NCI-H524 (cell line): ENCODE measurements at places on chromosomes 7 and 10.

DNA sequence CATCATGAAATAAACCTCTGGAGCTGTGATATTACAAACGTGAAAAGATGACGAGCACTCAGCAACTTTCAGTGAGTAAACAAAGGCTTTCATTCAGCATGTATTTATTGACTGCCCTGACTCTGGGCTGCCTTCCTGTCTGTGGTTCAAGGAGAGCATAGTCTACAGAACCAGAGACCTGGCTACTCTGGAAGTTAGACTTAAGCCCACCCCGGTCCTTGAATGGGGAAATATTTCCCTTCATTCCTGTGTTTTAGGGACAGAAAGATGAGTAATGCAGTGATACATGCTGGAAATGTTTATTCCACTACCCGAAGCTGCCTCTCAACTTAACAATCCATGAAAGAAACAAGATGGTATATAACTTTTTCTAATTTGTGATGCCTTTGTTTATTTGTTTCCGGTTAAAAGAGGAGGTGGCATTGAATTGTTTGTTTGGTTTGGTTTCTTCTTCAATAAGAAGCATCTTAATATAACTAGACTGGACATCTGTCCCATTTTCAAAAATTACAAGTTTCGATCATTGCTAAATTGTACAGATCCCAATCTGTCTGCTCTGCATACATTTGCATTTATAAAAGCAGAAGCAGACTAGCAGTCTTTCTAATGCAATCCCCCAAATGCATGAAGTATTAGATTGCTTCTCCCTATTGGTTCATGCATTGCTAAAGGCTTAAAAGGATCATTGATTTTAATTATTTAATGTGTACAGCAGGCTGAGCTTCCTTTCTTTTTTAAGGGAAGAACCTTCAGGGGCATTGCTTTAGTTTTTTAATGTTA lies 57.7 kb downstream of the TRUB1 start:
- DNase-seq, result no peak

DNA sequence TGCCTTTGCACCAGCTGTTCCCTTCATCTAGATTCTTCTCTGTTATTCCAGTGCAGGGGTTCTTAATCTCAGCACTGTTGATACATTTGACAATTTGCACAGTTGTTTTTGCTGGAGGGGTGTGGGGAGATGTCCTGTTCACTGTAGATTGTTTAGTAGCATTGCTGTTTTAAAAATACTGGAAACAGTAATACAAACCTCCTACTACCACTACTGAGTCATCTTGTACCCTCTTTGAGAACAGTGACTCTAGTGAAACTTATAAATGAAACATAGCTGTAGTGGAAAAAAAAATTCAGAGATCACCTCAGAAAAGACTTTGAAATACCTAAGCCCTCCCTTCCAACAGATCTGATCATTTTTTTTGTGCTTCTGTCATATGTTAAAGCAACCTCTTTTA lies 154.8 kb upstream of the TMEM196 start:
- DNase-seq, result no peak

GRCh38 chr10:16968416-16969041 lies 151.3 kb upstream of the RSU1 start:
- no peak for DNase-seq

DNA sequence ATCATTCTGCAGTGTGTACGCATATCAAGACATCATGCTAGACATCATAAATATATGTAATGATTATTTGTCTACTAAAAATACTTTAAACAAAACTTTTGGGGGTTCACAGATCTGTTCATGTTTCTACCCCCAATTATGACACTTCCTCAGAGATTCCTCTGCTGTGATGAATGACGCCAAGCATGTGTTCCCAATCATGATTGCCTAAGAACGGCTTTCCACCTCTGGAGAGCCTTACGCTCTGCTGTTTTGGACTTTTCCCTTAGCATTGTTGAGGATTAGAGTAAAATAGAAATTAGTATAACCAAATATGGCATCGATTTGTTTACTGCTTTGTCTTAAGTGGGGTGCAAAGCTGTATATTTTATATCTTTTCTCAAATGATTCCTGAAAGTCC lies 236.3 kb upstream of the IGFBP3 start:
- no peak for DNase-seq

DNA sequence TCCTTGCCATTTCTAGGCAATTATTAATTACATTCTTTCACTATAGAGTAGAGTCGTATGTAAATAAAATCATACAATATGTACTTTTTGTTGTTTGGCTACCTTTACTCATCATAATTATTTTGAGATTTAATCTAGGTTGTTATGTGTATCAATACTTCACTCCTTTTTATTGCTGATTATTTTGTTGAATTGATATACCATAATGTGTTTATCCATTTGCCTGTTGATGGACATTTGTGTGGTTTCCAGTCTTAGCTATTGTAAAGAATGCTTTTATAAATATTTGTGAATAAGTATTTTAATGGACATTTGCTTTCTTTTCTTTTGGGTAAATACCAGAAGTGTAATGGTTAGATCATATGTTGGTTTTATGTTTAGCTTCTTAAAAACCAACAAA lies 174.0 kb downstream of the RAMP3 start:
- no peak for DNase-seq

DNA sequence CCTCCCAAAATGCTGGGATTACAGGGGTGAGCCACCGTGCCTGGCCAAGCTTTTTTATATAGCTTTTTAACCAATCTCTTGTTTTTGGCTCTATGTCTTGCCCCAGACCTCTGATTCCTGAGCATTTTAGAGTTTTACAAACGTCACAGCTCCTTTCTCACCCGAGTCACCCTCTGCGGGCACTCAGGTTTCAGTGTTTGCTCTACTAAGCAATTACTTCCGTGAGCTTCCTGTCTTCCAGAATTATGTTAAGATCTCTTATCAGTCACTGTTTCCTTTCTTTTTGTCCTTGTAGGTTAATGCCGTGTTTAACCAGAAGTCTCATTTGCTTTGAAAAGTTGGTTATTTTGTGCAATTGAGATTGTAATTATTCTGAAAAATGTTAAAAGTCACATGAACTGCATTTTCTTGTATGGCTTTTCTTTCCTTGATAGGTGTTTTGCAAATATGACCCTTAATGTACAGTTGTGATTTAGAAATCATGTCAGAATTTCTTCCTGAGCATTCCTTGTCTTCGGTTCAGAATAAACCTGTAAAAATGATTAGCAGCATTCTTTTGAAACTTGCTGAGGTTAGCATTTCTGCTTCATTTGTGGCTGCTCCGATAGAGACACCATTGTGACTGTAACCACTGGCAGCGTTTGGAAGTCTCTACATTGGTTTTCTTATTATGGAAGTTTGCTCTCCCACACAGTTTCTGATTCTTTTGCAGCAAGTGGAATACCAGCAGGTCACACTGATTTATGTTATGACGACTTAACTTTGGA lies 4.5 kb upstream of the HKDC1 start:
- no peak for DNase-seq

- no peak for DNase-seq
These were observed 170.0 kb downstream of the PRKCQ start for GRCh38 chr10:6409971-6410643.

DNA sequence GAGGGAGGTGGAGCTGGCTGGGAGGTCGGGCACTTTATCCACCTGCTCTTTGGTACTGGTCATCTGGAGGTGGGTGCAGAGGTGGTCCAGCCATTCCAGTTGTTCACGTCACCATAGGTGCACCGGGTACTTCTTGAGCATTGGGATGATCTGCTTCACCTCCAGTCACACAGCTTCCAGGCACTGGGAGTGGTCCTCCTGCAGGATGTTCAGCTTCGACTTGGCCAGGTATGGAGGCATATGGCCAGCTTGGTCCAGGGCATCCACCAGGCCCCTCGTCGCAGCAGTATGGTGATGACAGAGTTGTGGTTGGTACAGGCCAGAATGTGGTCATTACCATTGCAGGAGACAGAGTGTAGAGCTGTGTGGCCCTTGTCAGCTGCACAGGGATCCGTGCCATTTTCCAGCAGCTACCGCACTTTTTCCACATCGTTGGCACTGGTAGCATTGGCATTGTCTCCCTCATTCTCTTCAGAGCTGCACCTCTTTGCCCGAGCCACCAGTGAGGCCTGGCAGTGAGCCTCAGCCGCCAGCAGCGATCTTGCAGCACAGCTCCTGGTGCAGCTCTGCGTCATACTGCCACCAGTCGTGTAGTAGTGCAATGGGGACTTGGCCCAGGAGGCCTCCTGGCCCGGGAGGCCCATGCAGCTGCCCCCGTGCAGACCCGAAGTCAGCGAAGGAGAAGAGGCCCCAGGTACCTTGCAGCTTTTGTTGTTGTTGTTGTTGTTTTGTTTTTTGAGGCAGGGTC lies 150.9 kb downstream of the ZNF22 start:
- no peak for DNase-seq

DNA sequence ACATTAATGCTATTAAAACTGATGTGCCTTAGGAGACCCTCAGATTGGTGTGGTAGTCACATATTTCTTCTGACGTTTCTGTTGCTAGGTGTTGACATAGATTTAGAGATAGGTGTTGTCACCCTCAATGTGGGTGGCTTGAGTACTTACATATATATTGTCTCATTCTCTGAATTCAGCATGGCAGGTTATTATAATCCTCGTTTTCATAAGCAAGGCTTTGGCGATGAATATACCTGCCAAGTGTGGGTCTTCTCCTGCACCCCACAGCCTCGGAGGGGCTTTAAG lies 7.0 kb downstream of the FBH1 start:
- DNase-seq, result no peak

DNA sequence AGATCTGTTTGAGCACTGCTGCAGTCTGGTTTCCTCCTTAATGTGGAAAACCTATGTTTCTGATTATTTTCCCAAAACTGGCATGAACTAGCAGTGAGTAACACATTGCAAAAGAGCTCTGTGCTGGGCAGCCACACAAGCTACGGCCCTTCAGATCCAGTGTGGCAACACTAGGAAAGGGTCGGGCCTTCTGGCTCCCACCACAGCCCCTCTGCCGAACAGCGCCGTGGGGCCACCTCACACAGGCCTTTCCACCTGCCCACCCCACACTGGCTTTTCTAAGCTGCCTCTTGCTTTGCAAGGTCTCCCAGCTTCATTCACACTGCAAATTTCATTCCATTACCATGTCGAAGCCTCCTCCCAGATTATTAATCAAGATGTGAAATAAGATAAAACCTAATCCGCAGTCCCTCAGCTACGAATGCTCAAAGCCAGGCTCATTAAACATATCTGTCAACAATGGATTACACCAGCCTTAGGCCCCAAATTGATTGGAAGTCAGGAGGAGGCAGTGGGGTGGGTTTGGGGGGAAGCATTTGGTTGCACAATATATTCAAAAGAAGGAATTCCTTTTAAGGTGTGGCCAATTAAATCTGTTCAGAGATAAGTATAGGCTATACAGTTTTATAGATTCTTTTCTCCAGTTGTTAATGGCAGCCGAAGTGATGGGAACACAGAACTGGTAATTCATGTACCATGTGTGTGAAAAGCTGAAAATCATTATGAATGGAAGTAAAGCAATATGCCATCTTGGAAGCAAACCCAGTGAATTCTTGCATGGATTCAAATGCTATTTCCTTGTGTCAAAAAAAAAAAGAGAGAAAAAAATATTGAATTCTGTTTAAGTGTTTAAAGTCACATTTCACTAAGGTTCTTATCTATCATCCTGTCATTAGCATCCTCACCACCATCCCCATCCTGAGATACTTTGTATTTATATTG lies 223.7 kb downstream of the MTERF1 start:
- no peak for DNase-seq

DNA sequence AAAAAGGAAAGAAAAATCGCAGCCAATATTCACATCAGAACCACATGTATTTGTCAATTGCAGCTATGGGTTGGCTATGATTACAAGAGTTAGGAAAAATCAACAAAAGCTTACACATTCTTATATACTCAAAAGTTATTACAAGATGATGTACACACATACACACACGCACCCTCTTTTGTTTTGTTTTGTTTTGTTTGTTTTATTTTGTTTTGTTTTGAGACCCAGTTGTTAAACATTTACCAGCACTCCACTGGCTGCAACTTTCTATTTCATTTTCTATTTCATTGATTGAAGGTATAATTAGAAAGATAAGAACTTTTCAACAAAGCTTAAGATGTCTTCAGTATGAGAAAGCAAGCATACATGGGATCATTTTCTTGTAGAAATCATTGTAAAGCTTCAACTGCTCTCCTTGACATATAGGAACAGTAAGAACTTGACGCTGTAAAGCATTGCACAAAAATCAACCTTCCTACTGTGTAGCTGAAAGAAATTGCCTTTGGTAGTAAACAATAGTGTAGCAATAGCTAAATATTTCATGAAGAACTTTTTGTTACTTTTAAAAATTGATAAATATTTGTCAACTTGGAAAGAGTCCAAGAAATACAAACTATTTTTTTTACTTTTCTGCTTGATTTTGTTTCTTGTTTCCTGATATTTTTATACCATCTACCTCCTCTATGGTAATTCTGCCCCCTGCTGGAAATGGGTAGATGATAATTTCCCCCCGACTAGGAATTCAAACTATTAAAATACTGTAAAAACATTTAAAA lies 205.9 kb downstream of the MBL2 start:
- no peak for DNase-seq

DNA sequence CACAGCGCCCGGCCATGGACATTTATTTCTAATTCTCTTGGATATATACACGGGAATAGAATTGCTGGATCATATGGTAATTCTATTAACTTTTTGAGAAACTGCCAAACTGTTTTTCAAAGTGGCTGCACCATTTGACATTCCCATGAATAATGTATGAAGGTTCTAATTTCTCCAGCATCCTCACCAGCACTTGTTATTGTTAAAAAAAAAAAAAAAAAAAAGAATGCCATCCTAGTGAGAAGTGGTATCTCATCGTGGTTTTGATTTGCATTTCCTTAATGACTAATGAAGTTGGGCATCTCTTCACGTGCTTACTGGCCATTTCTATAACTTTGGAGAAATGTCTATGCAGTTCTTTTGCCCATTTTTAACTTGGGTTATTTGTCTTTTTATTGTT lies 13.5 kb downstream of the CNNM2 start:
- DNase-seq, result no peak

- no peak for DNase-seq
These were observed 74.1 kb downstream of the TACC2 start for GRCh38 chr10:122062831-122063674.
